ENCODE measurements at places on chromosomes 11 and 22.

- DNase-seq: no peak
These were observed 30.7 kb upstream of the USP47 start for GRCh38 chr11:11810764-11811726.

GRCh38 chr11:57605028-57605420 lies 7.5 kb downstream of the SERPING1 start:
- no peak for DNase-seq

DNA sequence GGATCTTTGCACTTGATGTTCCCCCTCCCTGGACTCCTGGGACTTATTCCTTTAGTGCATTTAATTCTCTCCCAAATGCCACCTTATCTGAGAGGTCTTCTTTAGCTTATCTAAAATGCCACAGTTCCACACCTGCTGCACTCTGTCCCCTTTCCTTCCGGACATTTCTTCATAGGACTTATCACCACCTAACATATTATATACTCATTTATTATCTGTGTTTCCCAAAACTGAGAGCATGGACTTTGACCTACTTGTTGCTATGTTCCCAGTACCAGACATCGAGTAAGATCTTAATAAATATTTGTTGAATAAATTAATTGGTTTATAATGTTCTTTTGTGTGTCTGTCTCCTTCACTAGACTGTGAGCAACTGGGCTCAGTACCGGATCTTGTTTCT lies 585.3 kb downstream of the INSC start:
- no peak for DNase-seq

- DNase-seq: no peak
These were observed 234.5 kb downstream of the NXPE2 start for GRCh38 chr11:114912826-114913225.

DNA sequence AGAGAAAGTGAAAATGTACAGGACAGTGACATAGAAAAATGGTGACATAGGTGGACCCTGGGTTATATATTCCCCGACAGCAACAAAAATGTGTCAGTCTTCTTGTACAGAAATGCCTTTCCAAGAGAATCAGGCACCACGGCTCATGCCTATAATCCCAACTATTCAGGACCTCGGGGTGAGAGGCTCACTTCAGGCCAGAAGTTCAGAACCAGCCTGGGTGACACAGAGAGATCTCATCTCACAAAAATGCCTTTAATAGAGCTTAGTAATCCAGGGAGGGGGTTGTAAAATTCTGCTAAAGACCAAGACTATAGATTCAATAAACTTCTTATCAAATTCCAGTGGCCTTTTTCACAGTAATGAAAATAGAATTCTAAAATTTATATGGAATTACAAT lies 10.7 kb downstream of the ZNF195 start:
- no peak for DNase-seq

- no peak for DNase-seq
These were observed 302.3 kb downstream of the BRD1 start for GRCh38 chr22:49525360-49525759.

DNA sequence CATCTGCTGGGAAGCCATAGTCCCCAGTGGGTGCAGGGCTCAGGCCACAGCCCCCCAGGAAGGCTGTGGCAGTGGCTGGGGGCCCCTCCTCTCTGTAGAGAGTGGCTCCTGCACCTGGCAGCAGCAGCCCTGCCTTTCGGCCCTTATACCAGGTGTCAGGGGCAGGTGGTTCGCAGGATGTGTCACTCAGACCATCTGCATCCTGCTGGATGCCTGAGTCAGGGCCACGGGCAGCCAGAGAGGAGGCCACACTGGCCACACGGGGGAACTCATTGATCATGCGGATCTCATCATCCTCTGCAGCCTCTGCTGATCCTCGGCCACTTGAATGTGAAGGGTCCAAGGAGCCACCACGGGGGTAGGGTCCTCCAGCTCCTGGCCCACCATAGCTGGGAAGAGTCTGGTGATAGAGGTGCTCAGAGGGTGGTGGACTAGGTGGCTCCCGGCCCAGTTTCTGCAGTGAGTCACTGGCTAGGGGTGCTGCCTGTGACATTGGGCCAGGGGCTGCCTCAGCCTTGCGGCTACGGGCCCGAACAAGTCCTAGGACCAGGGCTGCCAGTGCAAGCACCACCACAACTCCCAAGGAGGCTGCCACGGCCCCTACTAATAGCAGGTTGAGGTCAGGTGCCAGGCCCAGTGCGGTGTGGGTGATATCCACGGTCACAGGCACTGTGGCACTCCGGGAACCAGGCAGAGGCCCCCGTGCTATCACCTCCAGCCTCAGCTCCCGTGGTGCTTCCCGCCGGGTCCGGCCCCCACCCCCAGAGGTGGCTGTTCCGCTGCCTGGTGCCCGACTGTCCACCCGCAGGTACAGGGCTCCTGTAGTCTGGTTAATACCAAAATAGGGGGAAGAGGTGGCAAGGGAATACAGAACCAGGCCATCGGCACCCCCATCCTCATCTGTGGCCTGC lies 3.3 kb upstream of the TPP1 start:
- DNase-seq: no peak

GRCh38 chr11:106983991-106984390 lies 34.3 kb downstream of the GUCY1A2 start:
- DNase-seq: no peak

- DNase-seq: no peak
These were observed 62.9 kb upstream of the LRRC4C start for GRCh38 chr11:41522391-41522790.

DNA sequence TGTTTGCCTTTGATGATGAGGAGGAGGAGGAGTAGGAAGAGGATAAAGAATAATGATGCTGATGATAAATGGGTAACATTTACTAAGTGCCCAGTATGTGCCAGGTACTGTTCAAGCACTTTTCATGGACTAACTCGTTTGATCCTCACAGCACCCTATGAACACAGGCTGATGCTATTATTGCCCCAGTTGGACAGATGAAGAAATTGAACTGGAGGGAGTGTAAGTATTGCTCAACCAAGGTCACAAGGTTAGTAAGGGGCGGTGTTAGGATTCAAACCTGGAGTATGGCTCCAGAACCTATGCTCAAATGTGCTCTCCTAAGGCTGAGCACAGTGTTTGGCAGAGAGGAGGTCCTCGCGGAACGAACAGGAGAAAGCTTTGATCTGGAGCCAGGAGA lies 78.6 kb downstream of the SYN3 start:
- DNase-seq: no peak

DNA sequence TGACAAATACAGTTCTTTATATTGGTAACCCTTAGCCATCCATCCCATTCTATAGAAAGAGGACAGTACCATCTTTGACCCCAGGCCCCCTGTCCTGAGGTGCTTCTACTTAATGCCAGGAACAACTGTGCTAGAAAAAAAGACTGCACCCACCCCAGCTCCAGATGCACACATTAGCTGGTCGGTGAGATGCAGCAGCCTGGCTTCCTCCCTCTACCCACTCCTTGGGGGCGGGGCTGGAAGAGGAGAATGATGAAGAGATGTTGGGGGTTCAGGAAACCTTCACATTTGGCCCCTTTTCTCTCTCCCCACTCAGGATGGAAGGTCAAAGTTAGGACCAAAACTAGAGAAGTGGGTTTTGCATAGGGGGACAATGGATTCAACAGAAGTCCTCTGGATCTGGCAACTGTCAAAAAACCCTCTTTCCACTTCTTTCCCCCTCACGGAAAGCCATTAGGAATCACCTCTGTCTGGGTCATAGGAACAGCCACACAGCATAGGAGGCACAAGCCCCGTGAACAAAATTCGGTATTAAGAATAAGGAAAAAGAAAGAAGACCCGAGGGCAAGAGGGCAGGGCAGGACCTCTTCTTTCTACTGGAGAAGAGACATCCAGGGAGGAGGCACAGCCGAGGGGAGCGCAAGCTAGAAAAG lies 755 bp downstream of the NRIP3 start:
- no peak for DNase-seq

DNA sequence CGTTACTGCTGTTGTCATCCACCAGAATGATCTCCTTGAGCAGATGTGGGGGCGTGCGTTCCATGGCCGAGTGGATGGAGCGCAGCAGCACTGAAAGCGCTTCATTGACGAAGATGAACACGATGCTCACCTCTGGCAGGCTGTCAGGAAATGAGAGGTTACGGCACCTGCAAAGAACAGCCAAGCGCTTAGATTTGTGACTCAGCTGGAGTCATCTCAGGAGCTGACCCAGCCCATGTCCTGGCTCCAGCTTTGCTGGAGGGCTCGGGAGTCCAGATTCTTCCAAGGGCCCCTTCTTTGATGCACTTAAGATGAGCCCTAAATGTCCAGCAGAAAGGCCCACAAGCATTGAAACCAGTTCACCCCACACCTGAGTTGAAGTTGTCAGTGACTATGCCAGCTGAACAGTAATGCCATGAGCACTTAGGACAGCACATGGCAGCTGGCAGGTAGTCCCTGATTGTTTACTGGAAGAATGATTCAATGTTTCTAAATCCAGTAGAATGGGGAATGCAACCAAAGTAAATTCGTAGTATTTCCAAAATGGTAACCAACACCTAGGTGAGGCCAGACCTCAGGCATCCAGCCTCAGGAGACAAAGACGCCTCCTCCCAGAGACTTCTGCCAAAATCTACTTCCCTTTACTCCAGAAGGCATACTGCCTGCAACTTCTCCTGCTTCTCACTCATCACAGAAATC lies 79.7 kb upstream of the CSNK2A3 start:
- DNase-seq: no peak

GRCh38 chr11:1908618-1909017 lies 10.9 kb upstream of the TNNT3 start:
- DNase-seq: no peak

DNA sequence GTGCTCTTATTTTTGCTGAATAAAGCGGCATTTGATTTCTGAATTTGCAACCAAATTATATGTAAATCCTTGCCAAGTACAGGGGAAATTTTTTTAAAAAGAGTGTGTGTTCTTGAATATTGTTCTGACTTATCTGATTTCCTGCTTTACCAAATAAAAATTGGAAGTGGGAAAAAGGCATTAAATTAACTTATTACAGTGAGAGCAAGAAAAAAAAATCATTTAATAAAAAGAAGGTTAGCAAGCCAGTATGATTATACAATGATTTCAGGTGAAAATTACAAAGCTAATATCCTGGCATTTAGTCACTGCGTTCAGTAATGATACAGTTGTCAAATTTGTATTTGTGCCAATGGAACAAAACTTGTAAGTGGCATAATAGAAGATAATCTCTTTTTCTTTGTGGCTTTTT lies 82.1 kb upstream of the PPARA start:
- DNase-seq: no peak

- DNase-seq: no peak
These were observed 383.7 kb downstream of the TMEM135 start for GRCh38 chr11:87421422-87421821.

GRCh38 chr11:122714004-122714403 lies 58.5 kb downstream of the UBASH3B start:
- DNase-seq: no peak

DNA sequence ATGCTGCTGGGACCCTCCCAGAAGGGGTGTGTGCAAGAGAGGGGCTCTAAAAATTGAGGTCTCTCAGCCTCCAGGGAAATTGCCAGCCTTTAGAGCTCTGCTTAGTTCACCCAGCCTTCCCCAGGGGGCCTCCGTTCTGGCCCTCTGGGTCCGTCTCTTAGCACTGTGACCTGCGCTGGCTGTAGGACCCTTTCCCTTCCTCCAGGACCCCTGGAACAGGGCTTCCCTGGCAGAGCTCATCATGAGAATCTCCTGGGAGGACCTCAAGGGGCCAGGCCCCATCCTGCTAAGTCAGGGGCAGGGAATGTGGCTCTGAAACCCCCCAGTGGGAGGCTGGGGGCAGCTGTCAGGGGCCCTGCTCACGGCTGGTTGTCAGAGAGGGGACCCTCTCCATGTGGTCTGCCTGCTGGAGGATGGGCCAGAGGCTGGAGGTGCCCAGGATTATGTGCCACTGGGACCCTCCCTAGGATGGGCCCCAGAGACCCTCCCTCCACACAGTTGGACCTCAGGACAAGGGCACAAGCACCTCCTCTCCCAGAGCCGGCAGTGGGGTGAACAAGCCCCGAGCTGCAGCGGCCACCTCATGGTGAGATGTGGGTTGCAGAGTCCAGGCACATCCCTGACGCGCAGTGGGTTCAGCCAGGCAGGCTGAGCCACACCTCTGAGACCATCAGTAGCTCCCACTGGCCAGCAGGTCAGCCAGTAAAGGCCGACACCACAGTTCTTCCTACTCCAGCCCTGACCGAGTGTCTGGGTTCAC lies 27.1 kb upstream of the GAL start:
- no peak for DNase-seq

DNA sequence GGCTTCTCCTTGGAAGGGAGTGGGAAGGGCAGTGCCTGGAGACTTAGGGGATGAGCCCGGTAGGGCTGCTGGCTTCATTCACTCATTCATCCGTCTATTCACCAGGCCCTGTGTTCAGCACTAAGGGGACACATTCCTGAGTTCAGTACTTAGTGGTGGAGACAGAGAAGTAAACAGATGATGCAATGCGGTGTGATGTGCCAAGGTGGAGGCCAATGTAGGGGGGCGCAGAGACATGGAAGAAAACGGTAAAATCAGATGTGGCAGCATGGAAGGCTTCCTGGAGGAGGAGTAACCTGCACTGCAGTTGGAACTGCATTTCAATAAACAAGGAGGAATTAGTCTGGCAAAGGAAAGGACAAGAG lies 21.3 kb downstream of the GRIK4 start:
- DNase-seq: no peak

DNA sequence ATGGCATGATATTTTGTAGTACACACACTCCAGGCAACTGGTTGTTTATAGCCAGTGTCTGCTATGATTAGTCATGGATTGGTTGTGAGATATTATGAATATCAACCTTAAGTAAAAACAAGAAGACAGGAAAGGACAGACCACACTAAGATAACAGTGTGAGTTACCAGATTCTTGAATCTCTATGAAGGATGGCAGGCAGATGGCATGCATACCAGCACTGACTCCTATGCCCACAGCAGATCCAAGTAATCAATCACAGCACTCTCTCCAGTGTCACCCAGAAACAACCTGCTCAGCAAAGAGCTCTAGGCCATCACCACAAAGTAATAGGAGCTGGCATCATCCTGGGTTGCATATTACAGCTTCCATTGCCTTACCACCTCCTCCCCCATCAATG lies 116.6 kb downstream of the GALNT18 start:
- DNase-seq: no peak

GRCh38 chr11:72353861-72354260 lies 80.5 kb downstream of the CLPB start:
- DNase-seq: no peak

DNA sequence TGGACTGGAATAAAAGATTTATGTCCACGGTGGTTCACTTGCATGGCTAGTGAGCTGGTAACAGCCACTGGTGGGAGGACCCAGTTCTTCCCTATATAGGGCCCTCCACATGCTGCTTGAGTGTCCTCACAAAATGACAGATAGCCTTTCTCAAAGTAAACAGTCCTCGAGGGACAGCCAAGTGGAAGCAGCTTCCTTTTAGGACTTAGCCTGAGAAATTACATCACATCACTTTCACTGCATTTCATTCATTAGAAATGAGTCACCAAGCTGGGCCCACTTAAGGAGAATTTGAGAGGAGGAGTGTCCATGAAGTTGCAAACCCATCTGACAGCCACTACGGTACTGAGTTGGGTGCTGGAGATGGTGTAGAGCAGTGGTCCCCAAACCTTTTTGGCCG lies 7.0 kb downstream of the ISX start:
- DNase-seq: no peak

DNA sequence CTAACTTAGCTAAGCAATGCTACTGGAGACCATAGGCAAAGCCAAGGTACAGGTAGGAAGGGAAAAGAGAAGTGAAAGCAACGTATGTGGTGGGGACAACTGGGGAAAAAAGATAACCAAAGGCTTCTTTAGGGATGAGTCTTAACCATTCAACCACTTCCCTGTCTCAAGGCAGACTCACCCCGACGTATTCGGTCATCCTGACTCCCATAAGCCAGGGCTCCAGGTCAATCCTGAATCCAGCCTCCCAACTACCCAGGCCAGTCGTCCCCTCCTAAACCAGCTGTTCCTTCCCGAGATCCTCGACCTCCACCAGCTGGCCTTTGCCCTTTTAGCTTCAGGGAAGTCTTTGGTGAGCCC lies 330 bp downstream of the ACP2 start:
- no peak for DNase-seq

Measured in T-helper 17 cell (primary cell).